LHCN-M2 (cell line): ENCODE measurements at places on chromosomes 7 and 10. TPM values are rescaled to one million over a fixed set of nuclear protein-coding genes. Genes with fewer than 3 reads are reported as not detected.
A peak's percentile ranks its signal among the peaks of the same experiment; 100 is the strongest.

GRCh38 chr7:155490697-155491628 lies 33.0 kb downstream of the EN2 start:
- DNase-seq, result peak; percentile 17

- no peak for DNase-seq
Measured at GRCh38 chr10:126969310-126969709, 64.1 kb downstream of the DOCK1 start.

DNA sequence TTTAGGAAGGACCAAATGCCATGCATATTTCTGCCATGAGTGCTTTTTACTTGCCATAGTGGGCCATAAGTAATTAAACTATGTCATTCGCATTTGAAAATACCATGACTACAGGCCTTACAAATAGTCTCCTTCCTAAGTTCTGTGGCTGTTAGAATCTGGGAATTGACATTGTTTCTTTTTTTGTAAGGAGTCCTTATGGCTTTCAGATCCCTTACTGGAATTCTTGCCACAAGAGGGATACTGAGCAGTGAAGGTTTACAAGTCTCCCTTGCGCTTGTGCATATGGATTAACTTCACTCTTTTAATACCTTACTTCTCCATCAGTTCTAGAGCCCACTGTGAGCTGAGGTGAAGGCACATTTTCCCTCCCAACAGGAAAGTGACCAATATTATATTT lies 166.0 kb downstream of the NRG3 start:
- DNase-seq, result no peak

GRCh38 chr10:23238015-23238414 lies 45.9 kb downstream of the PTF1A start:
- no peak for DNase-seq

- DNase-seq, result no peak
Measured at GRCh38 chr7:18206331-18206730, 178.7 kb upstream of the PRPS1L1 start.

DNA sequence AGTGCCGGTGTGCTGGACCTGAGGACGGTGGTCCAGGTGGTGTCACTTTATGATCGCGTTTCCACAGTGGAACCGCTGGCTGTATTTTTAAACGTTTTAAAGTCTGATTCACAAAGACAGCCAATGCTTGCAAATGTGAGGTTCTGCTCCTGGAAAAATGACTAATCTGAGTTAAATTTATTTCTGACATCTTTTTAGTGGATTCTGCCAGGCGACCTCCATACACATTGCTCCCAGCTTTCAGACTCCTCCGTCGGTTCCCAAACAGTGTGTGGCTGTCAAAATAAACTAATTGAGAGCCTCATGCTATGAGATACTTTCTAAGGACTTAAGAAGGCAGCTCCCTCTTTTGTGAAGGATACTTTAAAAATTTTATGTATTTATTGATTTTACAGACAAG lies 12.7 kb upstream of the TTYH3 start:
- DNase-seq, result no peak

DNA sequence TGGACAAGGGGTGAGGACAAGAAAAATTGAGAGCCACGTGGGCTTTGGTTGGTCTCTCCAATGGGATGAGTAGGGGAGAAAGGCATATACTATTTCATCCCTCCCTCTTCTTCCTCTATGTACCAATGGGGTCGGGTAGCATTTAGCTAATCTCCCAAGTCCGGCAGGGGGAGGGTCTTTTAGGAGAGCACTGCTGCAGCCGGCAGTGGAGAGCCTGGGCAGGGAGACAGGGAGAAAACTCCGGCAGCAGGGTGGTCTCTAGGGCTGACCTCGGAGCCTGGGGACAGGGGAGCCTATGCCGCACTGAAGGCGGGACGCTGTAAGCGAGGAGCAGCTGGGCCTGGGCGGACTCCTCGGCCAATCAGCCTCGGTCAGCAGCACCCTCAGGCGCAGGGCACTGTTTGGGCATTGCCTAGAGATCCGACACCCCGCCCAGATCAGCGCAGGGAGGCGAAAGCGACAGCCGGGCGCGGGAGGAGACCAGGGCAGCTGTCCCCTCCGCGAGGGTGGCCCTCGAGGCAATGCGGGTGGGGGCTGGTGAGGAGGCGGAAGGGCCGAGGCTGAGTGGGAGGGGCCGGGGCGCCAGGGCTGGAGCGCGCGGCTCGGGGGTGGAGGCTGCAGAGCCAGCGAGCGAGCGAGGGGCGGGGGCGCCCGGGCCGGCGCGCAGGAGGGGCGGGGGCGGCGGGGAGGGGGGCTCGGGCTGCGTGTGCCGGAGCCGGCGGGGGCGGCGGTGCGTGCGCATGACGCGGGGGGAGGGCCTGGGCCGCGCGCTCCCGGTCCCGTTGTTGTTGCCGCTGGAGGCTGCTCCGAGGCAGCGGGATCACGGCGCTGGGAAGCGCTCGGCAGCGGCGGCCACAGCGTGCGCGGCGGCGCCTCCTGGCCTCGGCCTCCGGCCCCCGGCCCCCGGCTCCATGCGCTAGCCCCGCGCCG lies at the start of gene AGAP3:
AGAP3 (plus strand) TSS at position 785 of the 930 bp plus-strand sequence. CDS start 267 bp downstream, outside the sequence.
- peak; percentile 94 for DNase-seq

GRCh38 chr7:145036604-145037405 lies 201.0 kb upstream of the TPK1 start:
- peak; percentile 9 for DNase-seq

DNA sequence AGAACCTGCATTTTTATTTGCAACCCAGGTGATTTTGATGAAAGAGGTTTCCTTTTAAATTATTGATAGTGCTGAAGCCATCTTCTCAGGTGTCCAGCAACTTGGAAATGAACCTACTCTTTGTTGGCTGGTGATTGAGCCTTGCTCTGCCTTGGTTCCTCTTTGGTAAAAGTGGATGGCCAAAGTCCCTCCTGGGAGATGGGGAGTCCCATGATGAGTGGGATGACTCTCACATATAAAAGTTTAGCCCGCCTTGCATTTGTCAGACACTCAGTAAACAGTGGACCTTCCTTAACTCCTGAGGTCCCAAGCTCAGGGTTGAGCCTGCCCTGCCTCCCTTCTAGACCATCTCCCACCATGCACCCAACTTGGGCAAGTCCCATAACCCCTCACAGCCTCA lies 28.9 kb upstream of the KAT6B start:
- DNase-seq, result no peak

DNA sequence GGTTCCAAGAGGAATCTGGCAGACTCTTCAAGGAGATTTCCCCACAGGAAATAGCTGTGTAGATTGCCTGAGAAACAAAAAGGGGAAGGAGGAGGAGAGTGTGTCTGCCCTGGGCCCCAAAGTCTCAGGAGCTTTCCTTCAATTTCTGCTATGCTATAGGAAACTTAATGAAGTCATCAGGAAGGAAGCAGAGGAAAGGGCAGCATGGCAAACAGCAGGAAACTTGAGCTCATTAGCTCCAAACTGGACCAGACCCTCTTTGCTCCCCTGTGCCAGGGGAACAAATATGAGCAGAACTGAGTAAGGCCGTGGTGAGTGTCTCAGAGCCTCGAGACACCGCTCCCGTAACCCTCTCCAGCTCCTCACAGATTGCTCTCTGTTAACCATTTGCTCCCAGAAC lies 4.8 kb upstream of the KCNIP2 start:
- DNase-seq, result no peak

DNA sequence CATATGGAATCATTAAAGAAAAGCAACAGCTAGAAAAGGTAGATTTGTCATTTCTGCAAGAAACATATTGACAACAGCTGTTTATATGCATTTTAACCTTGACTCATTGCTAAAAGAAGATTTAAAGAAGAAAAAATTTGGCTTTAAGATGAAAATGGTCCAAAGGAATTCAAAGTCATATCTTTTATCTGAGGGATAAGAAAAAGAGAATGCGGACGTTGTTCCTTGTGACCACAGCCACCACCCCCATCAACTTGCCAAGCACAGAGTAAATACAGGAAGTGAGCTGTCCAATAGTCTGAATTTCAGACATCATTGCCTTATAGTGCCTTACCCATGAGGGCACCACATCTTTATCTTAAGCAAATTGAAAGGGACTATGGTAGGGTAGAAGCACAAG lies 7.3 kb upstream of the CRPPA start:
- DNase-seq, result peak; percentile 57

GRCh38 chr7:131835141-131835540 lies 278.7 kb upstream of the PODXL start:
- no peak for DNase-seq

- DNase-seq, result no peak
Measured at GRCh38 chr7:69817121-69817520, 218.8 kb downstream of the AUTS2 start.

- peak; percentile 55 for DNase-seq
Measured at GRCh38 chr10:52644373-52645186, 128.0 kb downstream of the MBL2 start.

DNA sequence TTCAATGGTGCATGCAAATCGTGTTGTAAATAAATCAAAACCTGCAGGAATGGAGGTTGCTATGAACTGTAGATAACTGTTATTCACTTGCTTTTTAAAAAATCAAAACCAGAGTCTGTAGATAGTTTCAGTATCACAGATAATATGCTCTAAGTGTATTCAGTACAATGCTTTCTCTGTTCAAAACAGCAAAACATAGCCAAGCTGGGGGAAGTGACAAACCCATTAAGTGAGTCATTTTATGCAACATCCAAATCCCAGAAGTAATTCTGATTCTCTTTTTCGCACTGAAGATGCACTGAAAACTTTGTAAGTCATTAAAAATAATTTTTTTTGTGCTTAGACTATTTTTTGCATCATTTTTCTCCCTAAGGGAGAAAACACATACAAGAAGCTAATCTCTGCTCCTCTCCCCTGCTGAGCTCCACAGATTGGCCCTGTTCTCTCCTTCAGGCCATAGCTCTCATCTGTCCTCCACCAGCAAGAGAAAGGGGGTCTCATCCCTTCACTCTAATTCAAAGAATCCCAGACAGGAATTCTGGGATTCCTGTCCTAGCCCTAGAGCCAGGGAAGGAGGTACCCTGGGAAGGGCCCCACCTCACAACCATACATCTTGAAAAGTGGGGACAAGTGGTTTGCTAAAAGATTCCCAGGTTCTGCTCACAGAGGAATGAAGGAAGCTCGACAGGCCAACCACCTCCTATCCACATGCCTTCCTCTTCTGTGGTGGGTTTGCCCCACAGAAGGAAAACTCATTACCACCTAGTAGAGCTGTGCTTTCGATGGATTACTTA lies 4.9 kb downstream of the PRTFDC1 start:
- DNase-seq, result peak; percentile 71

- peak; percentile 26 for DNase-seq
Measured at GRCh38 chr7:156950381-156950858, 908 bp downstream of the NOM1 start.

DNA sequence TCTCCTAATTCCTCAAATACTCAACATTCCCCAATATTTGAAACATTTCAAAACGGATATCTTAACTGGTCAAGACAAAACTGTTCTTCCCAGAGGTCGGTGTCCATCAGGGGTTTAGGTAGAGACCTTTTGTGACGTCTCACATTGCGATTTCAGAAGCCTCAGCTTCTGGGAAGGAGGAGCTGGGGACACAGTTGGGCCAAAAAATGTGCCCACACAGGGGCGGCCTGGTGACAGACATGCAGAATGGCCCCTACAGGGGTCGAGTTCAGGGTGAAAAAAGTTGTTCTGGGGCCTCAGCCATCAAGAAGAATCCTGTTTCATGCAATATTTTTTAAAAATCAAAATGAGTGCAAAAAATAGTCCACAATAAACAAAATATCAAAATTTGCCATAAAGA lies 108.7 kb upstream of the PFKP start:
- no peak for DNase-seq

DNA sequence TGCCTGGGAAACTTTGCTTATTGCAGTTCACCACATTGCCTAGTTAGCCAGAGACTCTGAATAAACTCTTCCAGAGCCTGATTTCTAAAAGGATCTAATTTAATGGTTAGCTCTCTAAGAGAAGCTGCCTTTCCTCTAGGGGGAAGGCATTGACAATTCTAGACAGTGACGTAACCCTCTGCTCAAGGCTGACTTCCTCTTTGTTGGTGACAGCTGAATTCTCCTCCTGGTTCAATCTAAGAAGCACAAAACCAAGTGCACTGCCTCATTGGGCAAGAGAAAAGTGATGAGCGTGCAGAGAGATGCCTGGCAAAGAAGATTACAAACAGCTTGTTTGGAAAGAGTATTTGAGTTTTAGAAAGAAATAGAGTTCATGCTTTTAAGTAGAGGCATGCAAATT lies 102.7 kb downstream of the MACC1 start:
- peak; percentile 45 for DNase-seq

DNA sequence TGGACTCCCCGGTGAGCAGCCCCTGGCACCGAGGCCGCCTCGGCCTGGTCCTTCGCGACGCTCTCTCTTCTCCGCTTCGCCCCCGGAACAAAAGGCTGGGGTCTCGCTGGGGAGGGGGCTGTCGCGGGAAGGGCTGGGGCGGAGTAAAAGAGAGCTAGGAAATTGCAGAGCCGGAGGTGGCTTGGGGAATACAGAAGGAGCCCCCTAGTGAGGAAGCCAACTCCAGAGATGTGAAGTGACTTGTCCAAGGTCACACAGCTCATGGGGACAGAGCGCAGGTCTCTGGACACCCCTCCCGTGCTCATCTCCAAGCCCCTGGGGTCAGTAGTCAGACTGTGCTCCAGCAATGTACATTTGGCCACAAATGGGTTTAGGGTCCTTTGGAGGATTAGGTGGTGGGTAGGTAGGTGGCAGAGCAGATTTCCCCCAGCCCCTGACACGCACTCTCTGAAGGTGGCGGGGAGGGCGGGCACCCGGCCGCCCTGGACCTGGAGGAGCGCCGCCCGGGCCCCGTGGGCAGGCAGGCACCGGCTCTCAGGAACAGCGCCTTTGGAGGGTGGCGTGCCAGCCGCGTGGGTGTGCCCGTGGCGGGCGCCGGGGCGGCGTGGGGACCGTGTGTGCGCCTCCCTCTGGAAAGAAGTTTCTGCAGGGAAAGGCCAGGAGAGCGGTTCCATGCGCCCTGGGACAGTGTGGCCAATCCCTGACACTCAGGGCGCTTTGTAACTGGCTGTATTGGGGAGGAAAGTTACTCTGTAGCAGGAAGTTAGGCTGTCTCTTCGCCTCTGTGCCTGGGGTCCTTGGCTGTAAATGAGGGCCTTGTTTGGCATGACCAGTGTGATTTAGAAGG lies 910 bp downstream of the WIPF3 start:
- no peak for DNase-seq

Gene TEX36
- not detected in 2 replicates for total RNA-seq

Gene MLXIPL
- total RNA-seq, result 0.13 and 0.63 TPM in 2 replicates

Gene SHLD2
- total RNA-seq, result 30.0 and 32.4 TPM in 2 replicates

Gene PRPS1L1
- total RNA-seq, result not detected in 2 replicates

Gene ADAMTS14
- 2.4 and 2.7 TPM in 2 replicates for total RNA-seq

Gene CNTNAP2
- not detected in 2 replicates for total RNA-seq

Gene EFCAB10
- not detected in 2 replicates for total RNA-seq

Gene CRYGN
- not detected in 2 replicates for total RNA-seq
